ENCODE measurements at places on chromosomes 2 and 18.

DNA sequence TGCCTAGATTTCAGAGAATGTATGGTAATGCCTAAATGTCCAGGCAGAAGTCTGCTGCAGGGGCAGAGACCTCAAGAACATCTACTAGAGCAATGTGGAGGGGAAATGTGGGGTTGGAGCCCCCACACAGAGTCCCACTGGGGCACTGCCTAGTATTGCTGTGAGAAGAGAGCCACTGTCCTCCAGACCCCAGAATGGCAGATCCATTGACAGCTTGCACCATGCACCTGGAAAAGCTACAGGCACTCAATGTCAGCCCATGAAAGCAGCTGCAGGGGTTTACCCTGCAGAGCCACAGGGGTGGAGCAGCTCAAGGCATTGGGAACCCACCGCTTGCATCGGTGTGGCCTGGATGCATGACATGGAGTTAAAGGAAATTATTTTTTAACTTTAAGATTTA is 314.1 kb downstream of the CYRIA start:
- no peak for DNase-seq

DNA sequence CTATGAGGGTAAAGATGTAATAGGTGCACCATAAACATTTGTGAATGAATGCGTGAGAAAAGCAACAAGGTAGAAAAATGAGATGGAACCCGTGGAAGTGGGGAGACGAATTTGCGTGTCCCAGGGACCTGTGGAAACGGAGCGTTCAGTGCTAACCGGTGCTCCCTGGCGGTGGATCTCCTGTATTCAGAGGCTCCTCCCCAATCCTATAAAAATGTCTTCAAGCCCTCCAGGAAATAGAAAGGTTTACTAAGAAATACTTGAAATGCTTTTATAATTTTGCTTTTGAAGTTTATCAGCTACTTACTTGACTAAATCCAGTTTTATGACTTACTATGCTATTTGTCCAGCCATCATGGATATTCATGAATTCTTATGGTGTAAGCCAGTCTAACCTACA is 62.8 kb upstream of the RBM44 start:
- DNase-seq, result no peak

DNA sequence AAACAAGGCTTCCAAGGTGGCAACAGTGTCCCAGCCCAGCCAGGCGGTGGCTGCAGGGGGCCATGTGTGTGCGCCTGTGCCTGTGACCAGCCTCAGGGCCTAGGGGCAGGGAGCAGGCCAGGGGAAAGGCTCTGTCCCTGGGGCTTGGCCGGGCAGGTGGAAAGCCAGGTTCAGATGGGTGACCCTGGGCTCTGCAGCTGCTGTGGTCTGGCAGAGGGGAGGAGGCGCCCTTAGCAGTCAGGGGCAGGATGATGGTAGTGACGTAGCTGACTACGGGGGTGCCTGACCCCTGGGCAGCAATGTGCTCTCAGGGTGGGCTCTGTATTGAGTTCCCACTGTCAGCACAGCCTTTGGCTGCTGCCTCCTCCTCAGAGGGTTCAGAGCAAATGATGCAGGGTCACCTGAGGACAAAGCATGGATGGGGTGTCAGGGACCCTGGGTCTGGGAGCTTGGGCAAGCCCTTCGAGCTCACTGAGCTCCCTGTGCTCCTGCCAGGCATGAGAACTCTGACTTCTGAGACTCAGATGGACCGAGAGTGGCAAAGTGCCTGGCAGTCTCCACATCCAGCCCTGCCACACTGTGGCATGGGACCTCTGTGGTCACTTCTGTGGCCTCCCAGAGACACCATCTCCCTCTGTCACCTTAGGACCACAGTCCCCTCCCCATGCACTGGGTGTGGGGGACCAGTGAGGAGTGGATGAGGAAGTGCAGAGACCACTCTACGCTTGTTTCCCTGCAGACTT is 56.6 kb upstream of the ALPP start:
- DNase-seq, result no peak

- no peak for DNase-seq
Observed at GRCh38 chr2:24272907-24273306, 87.4 kb downstream of the ITSN2 start.

DNA sequence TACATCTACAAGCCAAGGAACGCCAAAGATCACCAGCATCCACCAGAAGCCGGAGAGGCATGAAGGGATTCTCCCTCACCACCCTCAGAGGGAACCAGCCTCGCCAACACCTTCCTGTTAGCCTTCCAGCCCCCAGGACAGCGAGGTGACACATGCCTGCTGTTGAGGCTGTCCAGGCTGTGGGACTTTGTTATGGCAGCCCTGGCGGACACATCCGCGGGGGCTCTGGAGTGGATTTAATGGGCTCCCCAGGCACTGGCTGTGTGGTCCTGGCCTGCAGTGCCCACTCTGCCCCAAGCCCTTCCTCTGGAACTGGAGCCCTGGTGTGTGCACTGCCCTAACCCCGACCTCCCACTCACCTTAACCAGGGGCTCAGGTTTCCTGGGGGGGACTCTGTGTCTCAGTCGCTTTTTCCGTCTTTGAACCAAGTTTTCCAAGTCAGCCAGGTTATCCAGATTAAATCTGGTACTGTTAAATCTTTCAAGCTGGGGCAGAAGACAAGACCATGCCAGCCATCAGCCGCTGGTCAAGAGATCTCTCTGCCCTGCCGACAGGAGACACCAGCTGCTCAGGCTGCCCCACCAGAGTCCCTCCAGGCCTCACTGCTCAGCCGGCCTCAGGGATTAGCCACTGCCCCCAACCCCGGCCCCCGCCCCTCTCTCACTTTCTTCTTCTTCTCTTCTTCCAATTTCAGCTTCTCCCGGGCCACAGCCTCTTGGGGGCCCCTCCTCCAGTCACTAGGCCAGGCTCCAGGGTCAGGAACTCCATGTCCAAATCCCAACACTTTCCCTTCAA is 1.9 kb downstream of the ANKRD23 start:
- DNase-seq, result no peak

DNA sequence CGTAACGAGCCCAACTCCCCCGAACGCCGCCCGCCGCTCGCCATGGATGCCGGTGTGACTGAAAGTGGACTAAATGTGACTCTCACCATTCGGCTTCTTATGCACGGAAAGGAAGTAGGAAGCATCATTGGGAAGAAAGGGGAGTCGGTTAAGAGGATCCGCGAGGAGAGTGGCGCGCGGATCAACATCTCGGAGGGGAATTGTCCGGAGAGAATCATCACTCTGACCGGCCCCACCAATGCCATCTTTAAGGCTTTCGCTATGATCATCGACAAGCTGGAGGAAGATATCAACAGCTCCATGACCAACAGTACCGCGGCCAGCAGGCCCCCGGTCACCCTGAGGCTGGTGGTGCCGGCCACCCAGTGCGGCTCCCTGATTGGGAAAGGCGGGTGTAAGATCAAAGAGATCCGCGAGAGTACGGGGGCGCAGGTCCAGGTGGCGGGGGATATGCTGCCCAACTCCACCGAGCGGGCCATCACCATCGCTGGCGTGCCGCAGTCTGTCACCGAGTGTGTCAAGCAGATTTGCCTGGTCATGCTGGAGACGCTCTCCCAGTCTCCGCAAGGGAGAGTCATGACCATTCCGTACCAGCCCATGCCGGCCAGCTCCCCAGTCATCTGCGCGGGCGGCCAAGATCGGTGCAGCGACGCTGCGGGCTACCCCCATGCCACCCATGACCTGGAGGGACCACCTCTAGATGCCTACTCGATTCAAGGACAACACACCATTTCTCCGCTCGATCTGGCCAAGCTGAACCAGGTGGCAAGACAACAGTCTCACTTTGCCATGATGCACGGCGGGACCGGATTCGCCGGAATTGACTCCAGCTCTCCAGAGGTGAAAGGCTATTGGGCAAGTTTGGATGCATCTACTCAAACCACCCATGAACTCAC is 673 bp downstream of the PCBP1 start:
- peak; percentile 6 for DNase-seq

- no peak for DNase-seq
Observed at GRCh38 chr2:126239320-126239955, 416.5 kb upstream of the GYPC start.

GRCh38 chr2:168731616-168732015 is 70.8 kb upstream of the NOSTRIN start:
- DNase-seq, result no peak

DNA sequence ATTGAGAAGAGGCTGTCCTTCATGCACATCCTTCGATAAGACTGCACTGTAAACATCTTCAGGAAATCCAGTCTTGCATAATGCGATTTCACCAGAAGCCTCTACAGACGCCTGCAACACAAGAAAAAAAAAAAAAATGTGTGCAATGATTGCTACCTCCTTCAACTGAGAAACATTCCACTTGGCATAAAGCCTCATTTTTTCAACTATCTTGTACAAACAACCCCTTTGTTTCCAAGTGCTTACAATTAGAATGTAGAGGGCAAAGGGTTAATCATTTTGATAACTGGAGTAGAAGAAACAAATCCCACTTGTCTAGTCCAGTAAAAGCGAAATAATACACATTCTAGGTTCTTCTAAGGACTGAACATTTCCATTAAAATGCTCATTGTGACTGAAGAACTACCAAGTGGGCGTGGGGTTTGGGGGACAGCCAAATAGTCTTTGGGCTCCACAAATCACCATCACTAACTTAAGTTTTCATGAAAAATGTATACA is 29.2 kb downstream of the CDH2 start:
- no peak for DNase-seq

DNA sequence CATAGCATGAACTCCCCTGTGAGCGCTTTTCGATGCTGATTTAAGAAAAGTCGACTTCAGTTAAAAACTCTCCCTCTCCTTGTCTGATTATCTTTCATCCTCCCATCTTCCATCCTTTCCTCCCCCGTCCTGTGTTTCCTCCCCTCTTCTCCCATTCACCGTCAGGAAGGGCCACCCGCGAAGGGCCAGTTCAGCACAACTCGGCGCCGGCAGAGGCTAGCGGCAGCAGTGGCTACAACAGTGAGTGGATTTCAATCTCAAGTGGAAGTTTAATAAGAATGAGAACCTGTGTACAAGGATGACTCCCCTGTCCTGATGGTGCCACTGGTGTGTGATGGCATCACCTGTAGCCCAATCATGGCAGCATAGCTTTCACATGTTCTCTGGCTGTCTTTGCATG is 106.9 kb downstream of the PRKRA start:
- no peak for DNase-seq

DNA sequence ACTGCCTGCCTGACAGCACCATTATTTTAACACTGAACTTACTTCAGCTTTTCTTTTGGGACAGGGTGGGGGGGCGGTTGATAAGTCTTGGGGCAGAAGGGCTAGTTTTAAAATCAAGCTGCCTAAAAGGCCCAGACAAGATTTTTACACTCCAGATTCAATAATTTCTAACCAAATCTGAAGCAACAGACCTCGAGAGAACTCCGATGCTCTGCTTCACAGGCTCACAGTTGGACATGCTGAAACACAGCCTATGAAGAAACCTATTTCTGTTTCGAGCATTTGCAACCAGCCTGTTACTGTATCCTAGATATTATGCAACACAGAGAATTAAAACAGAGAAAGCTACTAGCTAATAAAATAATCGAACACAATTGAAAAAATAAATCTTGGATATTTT is 1.3 kb upstream of the MYT1L start:
- DNase-seq, result peak; percentile 72

- no peak for DNase-seq
Observed at GRCh38 chr2:217415316-217415715, 555.5 kb upstream of the TNP1 start.

- DNase-seq, result no peak
Observed at GRCh38 chr18:37553633-37554398, 11.8 kb downstream of the CELF4 start.

DNA sequence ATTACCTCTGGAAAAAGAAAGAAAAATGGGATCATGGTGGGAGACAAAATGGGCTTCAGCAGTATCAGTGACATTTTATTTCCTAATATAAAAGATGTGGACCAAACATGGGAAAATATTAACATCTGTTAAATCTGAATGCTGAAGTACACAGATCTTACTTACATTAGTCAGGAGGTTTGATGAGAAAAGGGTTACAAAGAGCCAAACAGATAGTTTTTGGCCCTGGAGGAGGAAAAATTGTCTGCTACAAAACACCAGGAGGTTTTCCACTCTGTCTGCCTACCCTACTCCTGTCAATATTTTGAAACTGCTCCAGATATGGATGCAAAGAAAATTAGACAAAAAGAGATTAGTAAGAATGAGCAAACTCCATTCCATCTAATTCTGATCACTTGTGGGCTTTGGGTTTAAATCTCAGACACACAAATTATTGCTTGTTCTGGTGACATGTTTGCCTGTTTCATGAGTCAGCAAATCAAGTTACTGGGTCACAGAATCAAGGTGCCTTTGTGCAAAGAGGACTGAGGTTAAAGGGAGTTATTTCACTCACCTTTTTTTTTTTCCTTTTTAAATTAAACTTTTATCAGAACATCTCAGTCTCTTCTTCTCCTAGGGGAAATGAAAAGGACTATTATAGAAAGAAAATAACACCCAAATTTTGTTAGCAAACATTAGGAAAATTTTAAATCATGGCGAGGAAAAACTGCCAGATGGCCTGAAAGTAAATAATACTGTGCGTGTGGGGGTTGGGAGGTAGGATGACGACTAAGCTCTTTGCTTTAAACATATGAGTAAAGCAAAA is 87.0 kb upstream of the SPATS2L start:
- no peak for DNase-seq

- DNase-seq, result no peak
Observed at GRCh38 chr2:222707102-222707688, 35.7 kb downstream of the MOGAT1 start.
